ENCODE measurements at places on chromosomes 3 and 15.

DNA sequence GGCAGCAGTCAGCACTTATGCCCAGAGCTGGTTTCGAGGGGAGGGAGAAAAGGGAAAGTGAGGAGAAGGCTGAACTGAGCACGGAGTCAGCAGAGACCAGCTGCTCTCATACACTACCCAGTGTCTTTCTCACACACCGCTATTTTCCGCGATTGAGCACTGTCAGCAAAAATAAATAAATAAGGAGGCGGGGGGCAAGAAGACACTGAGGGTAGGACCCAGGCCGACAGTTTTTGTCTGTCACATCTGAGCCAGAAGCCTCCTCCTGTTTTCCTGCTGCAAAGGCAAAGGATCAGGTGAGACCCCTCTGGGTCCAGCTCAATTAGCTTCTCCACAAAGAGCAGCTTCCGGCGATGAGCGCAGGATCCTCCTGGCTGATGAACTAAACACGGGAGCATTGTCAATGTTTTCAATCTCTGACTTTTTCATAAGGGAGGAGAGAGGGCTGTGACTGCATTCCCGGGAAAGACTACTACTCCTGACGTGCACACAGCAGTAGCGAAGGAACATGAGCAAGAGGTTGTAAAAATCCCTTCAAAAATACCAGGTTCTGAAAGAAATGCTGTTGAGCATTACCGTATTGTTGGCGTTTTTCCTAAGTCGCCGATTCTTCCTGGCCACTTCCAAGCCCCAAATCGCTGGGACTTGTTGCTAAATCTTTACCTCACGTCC lies 1.3 kb downstream of the FRMD5 start:
- DNase-seq = no peak

DNA sequence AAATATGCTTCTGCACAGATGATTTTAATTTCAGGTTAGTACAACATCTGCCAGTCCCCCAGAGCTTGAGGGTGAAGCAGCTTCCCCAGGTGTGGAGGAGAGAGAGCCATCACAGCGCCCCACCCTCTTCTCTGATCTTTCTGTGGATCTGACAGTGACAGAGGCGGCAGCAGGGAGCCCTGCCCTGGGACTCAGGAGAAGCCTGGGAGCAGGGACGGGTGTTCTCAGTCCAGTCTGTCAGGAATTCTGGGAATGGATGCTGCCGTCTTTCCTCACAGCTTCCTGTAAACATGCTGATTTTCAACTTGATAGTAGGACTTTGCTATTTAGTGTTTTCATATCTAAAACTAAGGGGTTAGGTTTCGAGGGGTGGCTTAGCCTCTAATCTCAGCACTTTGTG lies 11.4 kb upstream of the RAB8B start:
- DNase-seq = no peak

DNA sequence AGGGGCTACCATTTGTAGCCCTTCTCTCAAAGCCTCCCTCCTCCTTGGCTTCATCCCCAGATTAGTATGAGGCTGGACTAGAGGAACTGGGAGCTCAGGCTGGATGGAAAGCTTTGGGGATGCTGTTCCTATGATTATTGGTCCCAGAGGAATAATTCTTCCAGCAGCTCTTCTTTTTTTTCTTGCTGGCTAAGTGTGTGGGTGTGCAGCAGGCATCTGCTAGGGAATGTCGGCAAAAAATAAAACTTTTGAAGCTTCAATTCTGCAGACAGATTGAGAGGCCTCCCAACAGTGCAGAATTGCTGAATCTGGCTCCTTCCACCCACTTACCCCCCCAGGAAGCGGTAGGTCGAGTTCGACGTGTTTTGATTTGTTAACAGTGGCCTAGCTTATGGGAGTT lies 138.5 kb upstream of the ANKRD28 start:
- DNase-seq = no peak

DNA sequence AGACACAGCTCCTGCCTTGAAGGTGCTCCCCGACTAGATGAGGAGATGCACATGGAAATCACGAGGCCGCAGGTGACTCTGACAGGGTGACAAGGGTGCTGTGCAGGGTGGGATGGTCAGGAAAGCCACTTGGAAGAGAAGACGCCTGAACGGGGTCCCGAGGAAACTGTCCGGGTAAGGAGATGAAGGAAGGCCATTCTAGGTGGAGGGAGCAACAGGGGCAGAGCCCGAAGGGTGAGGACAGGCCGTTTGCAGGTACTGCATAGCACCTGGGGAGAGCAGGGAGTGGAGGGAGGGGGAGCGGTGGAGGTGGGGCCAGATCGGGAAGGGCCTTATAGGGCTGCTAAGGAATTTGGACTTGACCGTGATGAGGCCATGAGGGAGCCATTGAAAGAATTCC lies 105.6 kb upstream of the DLG1 start:
- DNase-seq = no peak

DNA sequence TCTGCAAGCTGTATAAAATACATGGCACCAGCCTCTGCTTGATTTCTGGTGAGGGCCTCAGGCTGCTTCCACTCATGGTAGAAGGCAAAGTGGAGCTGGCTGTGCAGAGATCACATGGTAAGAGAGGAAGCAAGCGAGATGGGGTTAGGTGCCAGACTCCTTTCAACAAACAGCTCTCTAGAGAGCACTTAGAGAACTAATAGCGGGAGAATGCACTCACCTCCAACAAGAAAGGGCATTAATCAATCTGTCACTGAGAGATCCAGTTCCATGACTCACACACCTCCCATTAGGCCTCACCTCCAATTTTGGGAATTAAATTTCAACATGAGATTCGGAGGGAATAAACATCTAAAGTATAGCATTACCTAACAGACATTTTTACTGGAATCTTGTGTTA lies 644.1 kb upstream of the ARRDC4 start:
- DNase-seq = no peak

DNA sequence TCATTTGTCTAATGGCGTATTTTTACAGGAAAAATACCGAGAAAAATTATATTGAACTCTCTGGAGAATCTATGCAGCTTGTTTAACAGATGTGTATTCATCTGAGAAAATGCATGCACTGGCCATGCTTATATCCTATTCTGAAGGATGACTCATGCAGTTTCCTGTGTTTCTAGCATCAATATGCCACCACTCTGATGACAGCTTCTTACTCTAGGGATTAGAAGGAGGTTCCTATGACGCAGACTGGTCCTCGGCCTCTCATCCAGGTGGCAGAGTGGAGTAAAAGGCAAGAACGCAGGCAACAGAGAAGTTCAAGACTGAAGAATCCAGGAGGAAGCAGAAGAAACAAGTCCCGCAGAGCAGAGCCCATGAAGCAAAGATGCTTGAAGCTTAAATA lies 910.0 kb upstream of the ROBO1 start:
- no peak for DNase-seq

- DNase-seq = no peak
These were observed 110.8 kb upstream of the MME start for GRCh38 chr3:154969366-154969765.

- DNase-seq = no peak
These were observed 1062.2 kb upstream of the EPHA6 start for GRCh38 chr3:95752199-95752598.

DNA sequence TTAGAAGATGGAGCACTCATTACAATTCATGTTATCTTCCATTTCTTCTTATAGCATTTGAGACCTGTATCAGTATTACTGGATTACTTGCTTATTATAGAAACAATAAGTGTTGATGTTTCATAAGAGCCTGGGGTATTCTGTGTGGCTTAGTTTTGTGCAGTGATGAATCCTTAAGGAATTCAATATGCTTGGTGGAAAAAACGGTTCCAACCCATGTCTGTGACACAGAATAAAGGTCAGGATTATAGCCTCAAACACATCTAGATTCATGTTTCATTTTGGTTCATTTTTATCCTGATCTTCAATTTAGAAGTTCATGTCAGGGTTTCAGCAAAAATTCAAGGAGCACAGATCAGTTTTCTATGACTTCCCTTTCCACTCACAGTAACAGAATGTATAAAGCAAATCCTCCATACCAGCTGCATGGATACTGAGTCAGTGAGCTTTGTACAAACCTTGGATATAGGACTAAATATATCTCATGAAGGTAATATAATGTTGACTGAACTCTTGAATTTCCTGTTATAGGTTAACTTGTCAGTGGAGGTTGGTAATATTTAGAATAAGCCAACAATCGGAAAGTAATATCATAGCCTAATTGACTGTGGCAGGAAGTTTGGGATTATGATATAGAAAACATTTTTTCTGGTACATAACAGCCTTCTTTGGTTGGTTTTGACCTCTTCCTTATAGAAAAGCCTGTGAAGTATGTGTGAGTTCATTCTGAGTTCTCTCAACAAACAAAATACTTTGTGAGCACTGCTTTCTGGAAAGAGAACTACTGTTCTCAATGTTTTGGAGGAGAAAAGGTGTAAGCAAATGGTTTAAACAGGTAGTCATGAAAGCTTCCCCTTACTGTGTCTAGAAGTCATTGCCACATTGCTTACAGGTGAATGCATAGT lies 218.2 kb upstream of the TPM1 start:
- DNase-seq = no peak

DNA sequence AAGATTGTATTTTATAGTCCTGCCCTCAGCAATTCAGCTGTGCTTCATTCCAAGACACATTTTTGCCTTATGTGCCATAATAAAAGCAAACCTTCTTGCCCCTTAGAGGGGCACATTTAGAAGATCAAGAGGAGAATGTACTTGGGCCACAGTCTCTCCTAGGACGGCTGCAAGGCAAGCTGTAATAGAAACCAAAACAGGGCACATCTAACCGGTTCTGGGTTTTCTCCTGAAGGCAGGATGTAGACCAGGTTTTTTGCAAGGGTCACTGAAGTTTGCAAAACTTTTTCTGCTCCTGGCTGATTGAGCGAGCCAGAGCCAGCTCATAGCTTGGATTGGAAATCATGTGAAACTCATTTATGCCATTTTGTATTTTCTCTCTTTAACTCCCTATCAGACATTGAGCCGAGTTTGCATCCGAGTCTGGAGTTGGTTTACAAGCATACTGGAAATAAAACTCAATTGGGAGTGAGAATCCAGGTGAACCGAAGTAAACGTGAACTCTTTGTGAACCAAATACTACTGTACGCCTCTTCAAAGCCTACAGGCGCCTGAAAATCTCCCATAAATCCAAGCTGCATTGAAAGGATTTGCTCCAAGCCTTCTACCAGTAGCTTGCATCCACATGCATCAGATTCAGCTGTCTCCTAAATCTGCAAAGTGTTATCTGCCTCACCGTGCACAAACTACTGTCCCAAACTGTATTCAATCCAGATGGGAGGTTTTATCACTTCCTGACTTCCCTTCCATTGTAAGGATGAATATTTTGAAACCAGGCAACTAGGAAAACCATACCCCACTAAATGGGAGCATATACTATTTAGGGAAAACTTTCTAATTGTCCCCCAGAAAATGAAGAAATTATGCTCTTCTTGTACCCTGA lies 60.9 kb upstream of the TSC22D2 start:
- DNase-seq = no peak

DNA sequence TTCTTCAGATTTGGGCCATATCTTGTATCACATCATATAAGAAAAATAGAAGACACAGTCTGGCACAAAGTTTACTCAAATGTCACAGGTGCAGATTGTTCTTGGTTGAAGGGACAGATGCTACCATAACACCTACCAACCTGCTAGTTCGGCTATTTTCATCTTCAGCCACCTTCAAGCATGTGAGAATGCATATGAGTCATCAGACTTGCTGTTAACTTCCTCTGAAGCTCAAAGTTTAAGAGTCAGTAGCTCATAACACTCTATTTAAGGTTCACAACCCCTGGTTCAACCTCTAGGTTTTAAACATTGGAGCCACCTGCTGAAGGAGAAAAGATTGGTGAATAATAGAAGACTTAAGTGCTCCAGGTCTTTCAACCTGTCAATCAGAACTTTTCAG lies 522.8 kb downstream of the NLGN1 start:
- DNase-seq = no peak

DNA sequence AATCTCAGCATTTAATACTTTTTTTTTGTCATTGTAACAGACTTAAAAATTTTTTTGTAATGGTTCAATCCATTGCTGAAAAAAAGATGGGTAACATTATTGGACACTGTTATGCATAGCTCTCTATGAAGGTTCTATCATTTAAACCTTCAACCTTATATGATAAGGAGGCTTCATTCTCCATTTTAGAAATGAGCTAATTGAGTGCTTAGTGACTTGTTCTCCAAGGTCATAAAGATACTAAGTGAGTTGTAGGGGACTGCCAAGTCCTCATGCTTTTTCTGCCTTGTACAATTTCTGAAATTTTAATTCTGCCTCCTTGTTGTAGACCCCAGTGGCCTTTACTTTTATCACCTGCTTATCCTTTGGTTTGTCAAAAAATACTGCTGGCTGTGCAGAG lies 56.7 kb downstream of the MGA start:
- no peak for DNase-seq

GRCh38 chr15:43267439-43267838 lies 711 bp upstream of the TGM5 start:
- DNase-seq = no peak

GRCh38 chr3:105359098-105359762 lies 7.5 kb upstream of the ALCAM start:
- no peak for DNase-seq

DNA sequence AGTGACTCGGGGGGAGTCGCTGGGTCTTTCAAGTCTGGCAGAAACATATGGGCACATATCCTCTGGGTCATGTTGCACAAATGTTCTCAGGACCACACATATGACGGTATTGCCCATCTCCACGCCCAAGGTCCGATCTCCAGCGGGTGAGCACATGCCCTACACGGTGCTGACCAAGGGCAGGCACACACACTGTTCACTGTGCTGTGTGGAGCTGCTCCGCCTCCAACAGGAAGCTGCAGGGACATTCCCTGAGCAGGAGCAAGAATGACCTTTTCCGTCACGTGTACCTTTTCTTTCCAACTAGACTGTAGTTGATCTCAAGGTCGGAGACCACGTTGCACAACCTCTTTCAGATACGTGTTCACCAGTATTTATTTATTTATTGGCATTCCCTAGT lies 41.7 kb upstream of the B3GNT5 start:
- no peak for DNase-seq

GRCh38 chr3:63914312-63914711 lies 2.1 kb upstream of the SCAANT1 start:
- DNase-seq = no peak

DNA sequence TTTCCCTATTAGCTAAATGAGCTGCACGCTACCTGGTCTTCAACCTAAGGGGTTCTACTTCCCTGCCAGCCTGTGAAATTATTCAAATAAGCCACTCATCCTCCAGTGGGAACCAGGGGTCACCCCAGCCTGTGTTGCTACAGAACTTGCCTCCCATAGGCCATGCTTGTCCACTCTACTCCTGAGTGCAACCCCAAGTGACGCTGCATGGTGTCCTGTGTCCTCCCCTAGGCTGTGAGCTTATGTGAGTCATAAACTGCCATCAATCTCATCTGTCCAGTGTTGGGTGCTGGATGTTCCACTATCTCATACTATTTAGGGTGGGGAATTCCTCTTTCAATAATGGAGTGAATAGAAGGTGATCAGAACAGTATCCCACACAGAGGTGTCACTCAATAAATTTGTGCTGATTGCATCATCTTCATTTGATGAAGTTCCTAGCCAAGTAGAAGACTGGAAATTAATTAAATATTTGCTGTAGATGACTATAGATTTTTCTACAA lies 49.8 kb upstream of the SSR3 start:
- DNase-seq = no peak

GRCh38 chr3:113501597-113501996 lies 13.4 kb downstream of the SPICE1 start:
- no peak for DNase-seq

Measured in stimulated activated CD8-positive, alpha-beta memory T cell treated with anti-CD3 and anti-CD28 coated beads, Interleukin-4, amount 100 ng/mL, for 48 hours (primary cell).